ENCODE measurements at places on chromosomes 11 and 22.

DNA sequence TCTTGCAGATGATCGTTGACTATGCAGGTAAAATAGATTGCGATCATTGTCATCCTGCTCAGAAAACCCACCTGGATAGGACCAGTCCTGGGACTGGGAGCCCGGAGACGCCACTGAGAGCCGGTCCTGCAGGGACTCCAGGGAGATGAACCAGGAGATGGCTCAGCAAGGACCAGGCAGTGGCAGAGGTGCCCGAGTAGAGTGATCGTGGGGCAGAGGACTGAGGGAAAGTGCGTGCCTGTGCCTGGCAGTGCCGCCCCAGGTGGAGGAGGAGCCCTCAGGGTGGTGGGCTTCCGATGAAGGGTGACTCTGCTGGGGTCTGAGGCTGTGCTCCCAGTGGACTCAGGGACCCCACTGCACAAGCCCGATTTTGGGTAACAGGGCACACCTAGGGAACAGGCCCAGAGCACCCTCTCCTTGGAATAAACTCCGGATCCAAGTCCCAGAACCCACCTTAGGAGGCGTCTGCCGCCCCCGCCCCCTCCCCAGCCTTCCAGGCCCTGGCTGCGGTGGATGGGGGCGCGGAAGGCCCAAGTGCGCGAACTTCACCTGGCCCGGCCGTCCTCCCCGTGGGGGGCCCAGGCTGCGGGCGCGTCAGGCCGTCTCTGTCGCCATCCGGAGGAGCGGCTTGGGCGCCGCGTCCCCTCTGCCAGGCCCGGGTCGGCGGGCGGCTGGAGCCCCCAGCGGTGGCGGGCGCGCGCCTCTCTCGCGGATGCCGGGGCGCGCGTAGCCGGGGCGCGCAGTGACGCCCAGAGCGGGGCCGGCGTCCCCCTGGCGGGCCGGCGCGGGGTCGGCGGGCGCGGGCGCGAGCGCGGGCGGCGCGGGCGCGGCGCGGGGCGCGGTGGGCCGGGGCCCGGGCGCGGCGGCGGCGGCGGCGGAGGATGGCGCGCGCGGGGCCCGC, 1338.8 kb downstream of the BRD1 start:
- no peak for DNase-seq
- H3K4me3 ChIP-seq: no peak overlapping the region
- H3K4me1 ChIP-seq: peaks cover 7% of the 10 kb centered on the region
- peaks cover 77% of the 10 kb centered on the region for H3K27me3 ChIP-seq

GRCh38 chr11:19536131-19536530, 176.5 kb upstream of the NAV2 start:
- no peaks in the 10 kb centered on the region for H3K36me3 ChIP-seq
- DNase-seq: no peak
- H3K4me3 ChIP-seq: no peak overlapping the region
- no peaks in the 10 kb centered on the region for H3K4me1 ChIP-seq

DNA sequence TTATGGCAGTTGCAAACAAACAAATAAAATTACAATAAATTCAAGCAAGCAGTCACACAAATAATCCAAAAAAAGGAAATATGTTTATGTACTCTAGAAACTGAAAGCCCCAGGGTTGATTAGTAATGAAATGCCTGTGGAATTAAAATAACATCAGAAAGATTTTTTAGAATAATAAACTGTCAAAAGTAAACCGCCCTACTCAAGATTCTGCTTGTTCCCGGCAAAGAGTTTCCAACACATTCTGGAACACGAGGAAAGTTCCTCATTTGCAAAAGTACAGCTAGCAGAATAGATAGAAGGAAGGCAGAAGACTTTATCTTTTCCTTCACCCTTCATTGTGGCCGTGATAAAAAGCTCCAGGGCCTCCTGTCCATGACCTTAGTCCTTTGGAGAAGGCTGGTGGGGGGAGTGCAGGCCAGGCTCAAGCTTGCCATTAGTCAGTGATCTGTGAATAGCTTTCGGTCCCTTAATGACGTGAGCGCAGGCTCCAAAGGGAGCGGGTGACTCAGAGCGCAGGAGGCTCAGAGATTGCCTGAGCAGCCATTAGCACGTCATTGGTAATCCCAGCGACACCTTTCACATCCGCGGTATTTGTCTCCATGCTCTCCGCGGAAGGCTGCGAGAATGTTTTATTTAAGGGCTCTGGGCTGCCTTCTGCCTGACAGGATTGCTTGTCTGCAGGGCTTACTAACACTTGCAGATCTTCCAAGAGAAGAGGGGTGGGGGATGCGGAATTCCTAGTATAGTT, 458.3 kb downstream of the METTL15 start:
- H3K27me3 ChIP-seq: no peaks in the 10 kb centered on the region
- H3K27ac ChIP-seq: no peak overlapping the region
- H3K36me3 ChIP-seq: no peaks in the 10 kb centered on the region

DNA sequence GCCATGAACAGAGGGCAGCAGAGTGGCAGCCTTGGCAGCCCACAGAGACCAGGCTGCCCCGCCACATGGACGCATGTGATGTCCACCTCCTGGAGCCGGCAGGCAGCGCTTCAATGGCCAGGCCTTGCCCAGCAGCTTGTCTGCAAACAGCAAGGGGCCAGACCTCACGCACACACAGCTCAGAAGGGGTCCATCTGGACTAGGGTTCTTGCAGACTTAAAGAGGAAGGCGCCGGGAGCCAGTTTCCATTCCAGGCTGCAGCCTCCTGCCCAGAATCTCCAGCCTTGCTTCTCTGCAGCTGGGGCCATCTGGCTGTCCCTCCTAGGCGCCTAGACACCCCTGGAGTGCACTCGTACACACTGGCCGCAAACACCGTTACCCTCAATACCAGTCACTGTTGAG, 91.9 kb upstream of the TMEM45B start:
- H3K4me3 ChIP-seq: no peak overlapping the region
- DNase-seq: no peak
- peaks cover 22% of the 10 kb centered on the region for H3K27me3 ChIP-seq
- H3K27ac ChIP-seq: no peak overlapping the region
- H3K4me1 ChIP-seq: no peaks in the 10 kb centered on the region

DNA sequence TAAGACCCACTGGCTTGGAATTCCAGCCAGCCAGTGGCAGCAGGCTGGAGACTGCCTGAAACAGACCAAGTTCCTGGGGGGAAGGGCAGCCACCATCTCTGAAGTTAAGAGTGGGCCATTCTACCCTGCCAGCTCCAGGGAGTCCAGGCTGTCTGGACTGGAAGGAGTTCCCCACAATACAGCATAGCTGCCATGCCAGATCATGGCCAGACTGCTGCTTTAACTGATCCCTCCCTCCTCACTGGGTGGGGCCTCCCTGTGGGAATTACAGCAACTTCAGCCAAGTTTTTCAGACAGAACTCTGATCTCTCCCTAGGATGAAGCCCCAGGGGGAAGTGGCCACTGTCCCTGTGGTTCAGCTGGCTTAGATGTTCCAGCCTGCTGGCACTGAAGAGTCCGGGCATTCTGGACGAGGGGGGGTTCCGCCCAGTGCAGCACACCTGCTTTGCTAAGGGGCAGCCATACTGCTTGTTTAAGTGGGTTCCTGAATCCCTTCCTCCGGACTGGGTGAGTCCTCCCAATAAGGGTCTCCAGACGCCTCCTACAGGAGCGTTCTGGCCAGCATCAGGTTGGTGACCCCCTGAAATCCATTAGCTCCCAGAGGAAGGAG, 455.4 kb downstream of the DLG2 start:
- H3K4me1 ChIP-seq: no peaks in the 10 kb centered on the region
- no peak for DNase-seq
- no peak overlapping the region for H3K4me3 ChIP-seq
- H3K27ac ChIP-seq: no peak overlapping the region

GRCh38 chr22:42883970-42884369, 26.9 kb upstream of the ARFGAP3 start:
- DNase-seq: no peak
- H3K27ac ChIP-seq: no peak overlapping the region
- no peak overlapping the region for H3K4me3 ChIP-seq
- H3K27me3 ChIP-seq: no peaks in the 10 kb centered on the region

DNA sequence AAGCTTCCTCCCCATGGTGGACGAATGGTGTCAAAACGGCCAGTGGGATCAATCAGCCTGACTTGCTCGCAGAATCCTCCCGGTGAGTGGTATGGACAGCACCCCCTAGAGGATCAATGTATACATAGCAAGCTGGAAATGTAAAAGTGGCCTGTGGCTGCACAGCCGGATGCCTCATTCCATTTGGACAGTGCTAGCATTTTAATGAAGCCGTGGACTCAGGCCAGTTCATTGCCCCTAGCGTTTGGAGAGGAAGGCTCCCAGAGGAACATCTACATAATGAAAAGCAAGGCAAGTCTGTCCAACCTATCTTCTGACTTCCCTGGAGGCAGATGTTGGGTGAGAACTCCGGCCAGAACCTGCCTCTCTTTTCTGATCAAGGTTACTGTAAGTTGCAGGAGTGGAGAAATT, 942.3 kb downstream of the NTM start:
- H3K4me3 ChIP-seq: no peak overlapping the region
- DNase-seq: no peak
- no peaks in the 10 kb centered on the region for H3K36me3 ChIP-seq
- H3K4me1 ChIP-seq: no peaks in the 10 kb centered on the region
- H3K27ac ChIP-seq: no peak overlapping the region
- H3K27me3 ChIP-seq: no peaks in the 10 kb centered on the region

- H3K4me3 ChIP-seq: no peak overlapping the region
- H3K36me3 ChIP-seq: no peaks in the 10 kb centered on the region
- no peak for DNase-seq
- H3K27ac ChIP-seq: no peak overlapping the region
- no peaks in the 10 kb centered on the region for H3K27me3 ChIP-seq
- no peaks in the 10 kb centered on the region for H3K4me1 ChIP-seq
Observed at GRCh38 chr22:47694536-47695130, 932.2 kb downstream of the TBC1D22A start.

- no peak overlapping the region for H3K27ac ChIP-seq
- H3K36me3 ChIP-seq: peaks cover 2% of the 10 kb centered on the region
Observed at GRCh38 chr22:39350757-39351688, 1.2 kb downstream of the SYNGR1 start.

DNA sequence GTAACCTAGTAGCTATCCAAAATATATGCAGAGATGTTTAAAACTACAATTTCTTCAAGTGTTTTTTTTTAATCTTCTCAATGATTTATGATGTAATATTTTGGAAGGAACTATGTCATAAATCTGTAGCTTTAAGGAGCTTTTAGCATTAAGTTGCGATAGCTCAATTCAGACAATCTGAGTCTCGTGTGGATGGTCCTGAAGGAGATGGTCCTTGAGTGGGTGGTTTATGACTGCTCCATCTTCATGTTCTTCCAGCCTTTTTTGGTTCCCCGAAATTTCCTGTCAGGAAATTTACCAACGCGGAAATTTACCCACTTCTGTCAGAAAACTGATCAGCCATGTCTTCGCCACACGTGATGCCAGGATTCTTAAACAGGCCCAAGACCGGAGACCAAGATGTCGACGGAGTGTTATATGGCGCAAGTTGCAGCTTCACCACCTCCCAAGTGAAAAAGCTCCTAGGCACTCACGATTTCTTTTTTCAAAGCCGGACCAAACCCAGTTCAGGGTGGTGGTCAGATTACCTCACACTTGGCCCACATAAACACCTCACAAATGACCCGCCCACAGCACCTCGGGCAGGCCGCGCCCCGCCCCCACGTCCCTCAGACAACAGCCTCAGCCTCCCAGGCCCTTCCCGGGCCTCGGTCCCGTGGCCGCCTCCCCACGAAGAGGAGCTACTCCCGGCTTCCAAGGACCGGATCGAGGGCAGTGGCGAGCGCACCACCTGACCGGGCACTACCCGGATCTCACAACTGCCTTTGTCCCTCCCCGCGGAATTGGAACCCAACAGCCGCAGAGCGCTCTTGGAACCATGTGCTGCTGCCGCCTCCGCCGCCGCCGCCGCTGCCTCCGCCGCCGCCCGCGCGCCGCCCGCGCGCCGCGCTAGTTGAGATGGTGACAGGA, at the start of gene MORC2:
TSS of gene MORC2 (minus strand) at position 760 of the 909 bp plus-strand sequence. CDS start 885 bp downstream, outside the sequence.
- no peak for DNase-seq
- peak within 1 kb of the TSS; percentile 81 for H3K4me3 ChIP-seq
- H3K4me1 ChIP-seq: peaks cover 38% of the 10 kb centered on the region
- H3K27ac ChIP-seq: peak within 1 kb of the TSS; percentile 90
- no peaks in the 10 kb centered on the region for H3K27me3 ChIP-seq

GRCh38 chr11:100593291-100593690, 93.8 kb upstream of the ARHGAP42 start:
- no peaks in the 10 kb centered on the region for H3K27me3 ChIP-seq
- no peaks in the 10 kb centered on the region for H3K4me1 ChIP-seq
- no peaks in the 10 kb centered on the region for H3K36me3 ChIP-seq
- H3K27ac ChIP-seq: no peak overlapping the region
- no peak for DNase-seq
- no peak overlapping the region for H3K4me3 ChIP-seq

GRCh38 chr11:12932485-12932884, 76.6 kb upstream of the RASSF10 start:
- H3K36me3 ChIP-seq: no peaks in the 10 kb centered on the region
- DNase-seq: no peak
- peaks cover 34% of the 10 kb centered on the region for H3K27me3 ChIP-seq
- H3K4me3 ChIP-seq: no peak overlapping the region
- no peak overlapping the region for H3K27ac ChIP-seq

DNA sequence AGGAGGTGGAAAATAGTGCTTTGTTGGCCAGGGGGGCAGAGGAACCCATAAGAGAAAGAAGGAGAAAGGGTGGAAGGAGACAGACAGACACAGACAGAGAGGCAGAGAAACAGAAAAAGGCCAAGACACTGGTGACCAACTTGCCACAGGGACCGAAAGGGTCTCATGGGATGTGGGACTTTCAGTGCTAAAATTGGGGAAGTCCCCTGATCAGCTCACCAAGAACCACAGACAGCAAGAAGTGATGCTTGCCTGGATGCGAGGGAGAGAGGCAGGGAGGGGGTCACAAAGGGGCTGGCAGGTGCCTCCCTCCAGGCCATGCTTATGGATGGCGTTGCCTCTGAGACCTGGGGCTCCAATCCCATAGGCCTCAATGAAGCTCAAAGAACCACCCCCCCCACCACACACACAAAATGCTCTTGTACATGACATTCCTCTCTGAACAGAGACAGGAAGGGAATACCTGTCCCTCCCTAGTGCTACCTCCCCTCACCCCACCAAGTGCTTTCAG, 413.4 kb downstream of the MN1 start:
- H3K36me3 ChIP-seq: no peaks in the 10 kb centered on the region
- DNase-seq: no peak

- no peak overlapping the region for H3K4me3 ChIP-seq
- peaks cover 8% of the 10 kb centered on the region for H3K4me1 ChIP-seq
- H3K36me3 ChIP-seq: no peaks in the 10 kb centered on the region
- H3K27me3 ChIP-seq: peaks cover 37% of the 10 kb centered on the region
- no peak for DNase-seq
Observed at GRCh38 chr22:37393746-37394145, 33.5 kb downstream of the ELFN2 start.

GRCh38 chr11:6599881-6600390, 3.5 kb downstream of the RRP8 start:
- H3K27ac ChIP-seq: no peak overlapping the region
- peaks cover 37% of the 10 kb centered on the region for H3K36me3 ChIP-seq
- peaks cover 26% of the 10 kb centered on the region for H3K4me1 ChIP-seq
- no peak overlapping the region for H3K4me3 ChIP-seq

- DNase-seq: no peak
- H3K27ac ChIP-seq: no peak overlapping the region
- peaks cover 40% of the 10 kb centered on the region for H3K27me3 ChIP-seq
- H3K4me1 ChIP-seq: peaks cover 11% of the 10 kb centered on the region
Observed at GRCh38 chr11:27694992-27695391, 5.3 kb downstream of the BDNF start.

- H3K27me3 ChIP-seq: peaks cover 75% of the 10 kb centered on the region
- H3K4me3 ChIP-seq: no peak overlapping the region
- H3K27ac ChIP-seq: no peak overlapping the region
- H3K36me3 ChIP-seq: no peaks in the 10 kb centered on the region
- H3K4me1 ChIP-seq: peaks cover under 1% of the 10 kb centered on the region
Observed at GRCh38 chr11:35938231-35938630, 5.6 kb upstream of the LDLRAD3 start.
